ENCODE measurements at places on chromosomes 7 and 10.

DNA sequence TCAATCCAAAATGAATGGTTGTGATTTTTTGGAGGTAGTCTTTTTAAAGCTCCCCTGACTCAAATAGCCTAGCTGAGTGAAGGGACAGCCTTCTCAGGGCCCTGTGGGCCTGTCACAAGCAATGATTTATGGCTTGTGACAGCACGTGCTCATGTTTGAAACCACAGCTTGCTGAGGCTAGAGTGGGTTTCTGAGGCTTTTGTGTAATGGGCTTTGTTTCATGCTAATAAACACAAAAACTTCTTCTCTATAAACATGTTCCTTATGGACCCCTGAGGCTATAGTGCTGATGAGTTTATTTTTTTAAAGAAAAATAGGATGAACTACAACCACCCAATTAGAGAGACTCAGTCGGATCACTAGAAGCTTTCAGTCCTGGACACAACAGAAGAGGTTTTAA lies 36.1 kb upstream of the BET1 start:
- no peak for DNase-seq

DNA sequence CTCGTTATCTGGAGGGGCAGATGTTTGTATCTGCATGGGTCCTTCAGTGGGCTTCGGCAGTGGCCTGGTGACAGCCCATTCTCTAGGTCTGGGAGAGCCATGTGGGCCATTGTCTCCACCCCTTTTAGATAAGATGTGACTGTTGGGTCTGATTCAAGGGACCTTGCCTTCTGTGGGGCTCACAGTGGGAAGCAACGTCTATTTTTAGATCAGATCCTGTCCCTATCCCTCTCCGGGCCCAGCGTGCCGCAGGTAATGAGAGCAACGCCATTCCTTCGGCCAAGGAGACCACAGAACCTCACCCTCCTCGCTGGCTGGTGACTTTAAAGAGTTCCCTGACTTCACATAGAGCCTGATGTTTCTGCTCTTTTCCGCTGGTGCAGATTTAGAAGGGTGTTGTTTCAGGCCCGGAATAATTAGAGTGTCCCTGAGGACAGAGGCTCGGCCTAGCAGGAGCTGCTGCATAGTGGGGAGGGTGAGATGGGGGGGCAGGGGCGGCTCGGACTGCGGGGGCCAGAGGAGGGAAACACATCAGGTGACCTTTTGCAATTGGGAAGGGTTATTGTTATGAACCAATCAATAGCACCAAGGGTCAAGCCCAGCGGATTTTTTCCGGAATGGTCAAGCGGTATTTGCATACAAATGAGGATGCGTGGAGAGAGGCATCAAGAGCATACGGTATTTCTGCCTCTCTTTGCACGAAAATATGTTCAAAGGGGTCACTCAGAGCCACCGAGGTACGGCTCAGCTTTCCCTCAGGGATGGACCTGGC lies 503.0 kb upstream of the FOXK1 start:
- DNase-seq = no peak

DNA sequence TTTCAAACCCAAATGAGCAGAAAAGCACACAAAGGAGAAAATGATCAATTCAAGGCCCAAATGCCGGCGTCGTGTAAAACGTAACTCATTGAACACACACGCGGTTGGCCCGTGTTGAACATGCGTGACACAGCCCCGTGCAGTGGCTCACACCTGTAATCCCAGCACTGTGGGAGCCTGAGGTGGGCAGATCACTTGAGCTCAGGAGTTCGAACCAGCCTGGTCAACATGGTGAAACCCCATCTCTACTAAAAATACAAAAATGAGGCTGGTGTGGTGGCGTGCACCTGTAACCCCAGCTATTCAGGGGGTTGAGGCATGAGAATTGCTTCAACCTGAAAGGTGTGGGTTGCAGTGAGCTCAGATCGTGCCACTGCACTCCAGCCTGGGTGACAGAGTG lies 156.7 kb upstream of the KLF6 start:
- DNase-seq = no peak

DNA sequence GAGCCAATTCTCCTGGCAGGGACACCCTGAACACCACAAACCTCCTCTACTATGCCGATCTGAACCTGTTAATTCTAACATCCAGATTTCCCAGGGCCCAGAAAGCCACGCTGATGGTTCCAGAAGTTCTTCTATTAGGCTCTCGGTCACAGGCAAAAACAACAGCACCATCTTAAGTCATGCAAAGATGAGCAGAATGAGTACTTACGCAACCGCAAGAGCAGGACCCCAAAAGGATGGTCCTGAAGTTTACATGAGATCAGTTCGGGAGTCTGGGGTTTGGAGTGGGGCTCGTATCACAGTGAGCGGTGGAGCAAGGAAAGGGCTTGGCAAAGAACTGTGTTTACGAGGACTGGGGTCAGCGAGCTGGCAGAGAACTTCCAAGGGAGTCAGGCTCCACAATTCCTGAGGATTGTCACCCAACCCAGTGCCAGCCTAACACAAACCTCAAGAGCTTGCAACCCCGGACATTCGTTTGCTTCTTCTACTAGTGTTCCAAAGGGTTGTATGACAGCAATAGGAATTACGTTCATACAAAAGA lies 532.6 kb downstream of the TNS3 start:
- no peak for DNase-seq

- no peak for DNase-seq
These were observed 69.1 kb downstream of the INPP5A start for GRCh38 chr10:132606536-132607316.

DNA sequence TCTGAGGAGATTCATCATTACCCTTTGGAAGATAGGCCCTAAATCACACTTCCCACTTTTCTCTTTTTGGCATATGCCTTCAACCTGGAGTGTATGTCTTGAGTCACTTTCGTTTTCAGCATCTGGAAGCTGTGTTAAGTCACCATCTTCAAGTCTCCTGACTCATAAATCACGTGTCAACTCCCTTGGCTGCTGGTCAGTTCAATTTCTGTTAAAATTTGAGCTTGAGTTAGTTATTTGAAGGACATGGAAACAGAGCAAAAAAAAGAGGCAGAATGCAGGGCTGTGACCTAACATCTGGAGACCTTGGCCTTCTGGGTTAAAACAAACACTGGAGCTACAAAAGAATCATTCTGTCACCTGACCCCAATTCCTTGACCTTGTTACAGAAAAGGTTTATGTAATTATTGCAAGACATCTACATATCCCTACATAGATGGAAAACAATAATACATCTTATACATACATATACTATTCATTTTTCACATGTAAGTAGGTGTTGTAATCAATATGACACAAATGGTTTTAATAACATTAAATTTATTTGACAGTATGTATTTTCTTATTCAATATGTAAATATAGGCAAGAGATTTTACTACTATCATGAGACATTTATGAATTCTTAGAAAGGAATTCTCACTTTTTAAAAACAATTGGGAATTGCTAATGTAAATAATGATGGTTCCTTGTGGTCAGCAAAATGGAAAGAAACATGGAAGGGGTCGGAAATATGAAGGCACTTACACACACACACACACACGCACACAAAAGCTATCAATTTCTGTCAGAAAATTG lies 169.7 kb upstream of the PHYHIPL start:
- DNase-seq = no peak
